Head of caudate nucleus (tissue), 42 donors: ENCODE measurements at places on chromosomes 2 and 18.

DNA sequence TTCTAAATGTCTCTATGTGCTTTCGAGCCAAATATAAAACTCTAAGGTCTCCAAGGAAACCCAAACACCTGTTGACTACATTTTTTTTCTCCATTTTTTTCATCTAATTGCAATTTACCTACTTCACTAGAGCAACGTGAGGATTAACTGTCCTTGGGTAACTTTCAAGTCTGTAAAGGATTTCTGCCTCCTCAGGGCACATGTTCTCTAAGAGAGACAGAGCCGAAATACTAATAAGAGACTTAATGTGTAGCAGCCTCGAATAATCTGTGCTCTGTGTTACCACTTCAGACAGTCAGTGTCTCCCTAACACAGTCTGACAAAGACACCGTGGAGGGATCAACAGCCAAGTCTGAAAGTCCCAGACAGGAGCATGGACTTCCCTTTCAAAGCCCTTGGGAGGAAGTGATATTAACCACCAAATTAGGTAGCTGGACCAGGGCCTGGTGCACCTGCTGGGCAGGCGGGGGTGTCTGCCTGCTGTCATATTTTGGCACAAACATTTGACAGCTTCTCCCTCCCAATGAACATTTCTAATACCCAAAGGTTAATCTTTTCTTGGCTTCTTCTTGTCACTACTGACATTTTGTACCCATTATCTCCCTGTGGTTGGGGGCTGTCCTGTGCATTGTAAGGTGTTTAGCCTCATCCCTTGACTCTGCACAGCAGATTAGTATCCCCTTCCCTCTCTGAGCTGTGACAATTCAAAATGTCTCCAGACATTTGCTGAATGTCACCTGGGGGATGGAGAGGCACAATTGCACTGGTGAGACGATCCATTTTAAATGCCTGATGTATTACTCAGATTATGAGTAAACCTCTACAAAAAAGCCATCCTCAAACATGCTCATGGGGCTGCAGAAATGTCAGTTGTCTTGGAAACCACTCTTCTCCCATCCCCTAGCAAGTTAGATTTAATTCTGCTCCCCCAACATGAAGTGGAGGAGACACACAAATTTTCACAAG, 45.7 kb upstream of the LYPD1 start:
- no peak for DNase-seq

DNA sequence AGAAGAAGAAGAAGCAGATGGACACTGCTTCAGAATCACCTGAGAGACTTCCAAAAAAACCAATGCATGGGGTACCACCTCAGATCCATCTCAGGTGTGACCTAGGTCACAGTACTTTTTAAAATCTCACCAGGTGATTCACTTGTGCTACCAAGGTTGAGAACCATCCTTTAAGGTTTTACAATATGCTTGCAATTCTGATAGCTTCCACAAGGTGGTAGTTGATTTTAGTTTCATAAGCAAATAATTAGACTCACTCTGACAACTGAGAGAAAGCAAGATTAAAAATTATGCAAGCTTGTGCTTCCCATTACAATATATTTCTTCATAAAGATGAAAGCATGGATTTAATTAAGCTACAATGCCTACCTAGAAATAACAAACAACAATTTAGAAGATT, 355.1 kb downstream of the EN1 start:
- no peak for DNase-seq

GRCh38 chr18:29383311-29384273, 1206.7 kb upstream of the CDH2 start:
- no peak for DNase-seq

GRCh38 chr2:34266908-34267697, 668.0 kb upstream of the FAM98A start:
- DNase-seq: no peak

DNA sequence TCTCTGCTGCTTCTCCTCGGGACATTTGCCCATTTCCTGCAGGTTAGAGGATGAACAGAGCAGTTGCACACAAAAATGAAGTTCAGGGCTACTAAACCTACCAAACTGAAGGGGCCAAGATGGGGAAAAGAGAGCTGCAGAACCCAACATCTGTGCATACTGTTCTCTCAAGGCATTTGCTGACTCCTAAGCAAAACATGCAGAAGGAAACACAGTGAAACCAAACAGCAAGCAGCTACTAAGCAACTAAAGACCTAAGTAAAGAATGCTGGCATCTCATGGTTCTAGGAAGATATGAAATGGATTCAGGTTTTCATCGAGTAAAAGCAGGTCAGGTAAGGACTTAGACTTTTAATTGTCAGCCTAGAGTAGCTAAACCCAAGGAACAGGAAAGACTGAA, 111.9 kb upstream of the SYT4 start:
- no peak for DNase-seq

DNA sequence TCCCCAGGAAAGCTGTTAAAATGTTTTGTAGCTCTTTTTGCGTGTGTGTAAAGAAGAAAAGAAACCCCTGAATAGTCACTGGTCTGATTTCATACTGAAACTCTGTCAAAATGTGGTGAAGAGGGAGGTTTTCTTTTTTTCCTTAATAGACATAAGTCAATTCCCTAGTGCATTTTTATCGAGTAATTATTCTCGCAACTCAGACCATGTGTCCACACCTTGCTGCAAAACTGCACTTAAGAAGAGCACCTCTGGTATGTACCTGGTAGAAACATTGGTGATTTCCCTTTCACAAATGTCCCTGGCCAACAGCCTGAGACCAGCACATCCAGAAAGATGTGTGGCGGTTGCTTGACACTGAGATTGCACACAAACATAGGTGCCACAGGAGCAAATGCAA, 159.9 kb downstream of the ZNF521 start:
- no peak for DNase-seq
